ENCODE measurements at places on chromosomes 1 and 21.

GRCh38 chr1:186819126-186819525 lies 9.6 kb upstream of the PLA2G4A start:
- DNase-seq = no peak

GRCh38 chr1:223731133-223731770 lies 18.9 kb downstream of the CAPN2 start:
- DNase-seq = peak; percentile 16

DNA sequence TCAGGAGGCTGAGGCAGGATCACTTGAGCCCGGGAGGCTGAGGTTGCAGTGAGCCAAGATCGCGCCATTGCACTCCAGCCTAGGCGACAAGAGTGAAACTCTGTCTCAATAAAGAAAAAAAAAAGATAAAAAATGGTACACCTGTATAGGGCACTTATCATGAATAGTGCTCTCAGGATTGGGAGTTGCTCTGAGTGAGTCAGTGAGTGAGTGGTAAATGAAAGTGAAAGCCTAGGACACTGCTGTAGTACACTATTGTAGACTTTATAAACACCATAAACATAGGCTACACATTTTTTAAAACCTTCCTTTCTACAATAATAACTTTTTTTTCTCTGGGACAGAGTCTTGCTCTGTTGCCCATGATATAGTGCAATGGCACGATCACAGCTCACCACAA lies 16.8 kb downstream of the PHTF1 start:
- no peak for DNase-seq

DNA sequence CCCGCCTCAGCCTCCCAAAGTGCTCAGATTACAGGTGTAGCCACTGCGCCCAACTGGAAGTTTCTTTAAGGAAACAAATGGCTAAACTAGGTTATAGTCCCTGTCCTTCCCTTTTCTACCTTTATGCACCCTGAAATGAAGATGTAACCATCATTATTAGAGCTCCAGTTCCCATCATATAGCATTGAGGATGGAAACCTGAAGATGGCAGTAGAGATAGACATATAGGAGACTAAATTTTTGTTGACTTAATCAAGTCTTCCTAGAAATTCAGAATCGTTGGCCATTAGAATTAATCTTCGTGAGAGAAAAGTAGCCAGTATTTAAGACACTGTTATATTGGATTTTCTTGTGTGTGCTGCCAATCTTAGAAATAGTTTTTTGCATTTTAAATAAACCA lies 1016.3 kb upstream of the NCAM2 start:
- DNase-seq = no peak

GRCh38 chr1:18726368-18726767 lies 95.7 kb downstream of the PAX7 start:
- DNase-seq = no peak

GRCh38 chr1:6179564-6180175 lies 451 bp downstream of the CHD5 start:
- no peak for DNase-seq

- DNase-seq = no peak
Measured at GRCh38 chr1:12097321-12097720, 34.2 kb downstream of the TNFRSF8 start.

GRCh38 chr1:230515451-230516145 lies 89.5 kb upstream of the PGBD5 start:
- DNase-seq = no peak

DNA sequence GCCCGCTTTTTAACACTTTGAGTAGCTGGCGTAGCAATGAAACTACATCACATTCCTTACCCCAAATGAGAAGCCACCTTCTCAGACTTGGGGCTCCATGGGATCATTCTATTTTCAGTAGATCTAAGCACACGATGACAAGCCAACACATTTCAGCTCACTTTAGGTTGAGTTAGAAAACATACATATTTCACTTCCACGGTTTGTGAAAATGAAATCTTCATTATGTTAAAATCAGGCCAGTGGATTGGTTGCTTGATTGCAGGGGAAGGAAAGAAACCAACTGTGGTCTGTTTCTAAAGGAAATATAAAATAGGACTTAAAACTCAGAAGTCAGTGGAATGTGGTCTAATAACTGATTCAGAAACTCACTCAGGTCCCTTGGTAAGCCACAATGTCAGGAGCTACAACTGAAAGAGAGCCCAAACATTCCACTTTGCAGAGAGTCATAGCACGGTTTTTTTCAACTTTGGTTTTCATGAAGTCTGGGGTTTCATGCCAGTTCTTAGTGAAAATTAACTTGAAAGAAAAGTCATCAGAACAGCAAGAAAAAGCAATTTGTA lies 82.3 kb upstream of the TIAM1 start:
- no peak for DNase-seq

- DNase-seq = no peak
Measured at GRCh38 chr1:216459651-216460207, 36.5 kb upstream of the USH2A start.

DNA sequence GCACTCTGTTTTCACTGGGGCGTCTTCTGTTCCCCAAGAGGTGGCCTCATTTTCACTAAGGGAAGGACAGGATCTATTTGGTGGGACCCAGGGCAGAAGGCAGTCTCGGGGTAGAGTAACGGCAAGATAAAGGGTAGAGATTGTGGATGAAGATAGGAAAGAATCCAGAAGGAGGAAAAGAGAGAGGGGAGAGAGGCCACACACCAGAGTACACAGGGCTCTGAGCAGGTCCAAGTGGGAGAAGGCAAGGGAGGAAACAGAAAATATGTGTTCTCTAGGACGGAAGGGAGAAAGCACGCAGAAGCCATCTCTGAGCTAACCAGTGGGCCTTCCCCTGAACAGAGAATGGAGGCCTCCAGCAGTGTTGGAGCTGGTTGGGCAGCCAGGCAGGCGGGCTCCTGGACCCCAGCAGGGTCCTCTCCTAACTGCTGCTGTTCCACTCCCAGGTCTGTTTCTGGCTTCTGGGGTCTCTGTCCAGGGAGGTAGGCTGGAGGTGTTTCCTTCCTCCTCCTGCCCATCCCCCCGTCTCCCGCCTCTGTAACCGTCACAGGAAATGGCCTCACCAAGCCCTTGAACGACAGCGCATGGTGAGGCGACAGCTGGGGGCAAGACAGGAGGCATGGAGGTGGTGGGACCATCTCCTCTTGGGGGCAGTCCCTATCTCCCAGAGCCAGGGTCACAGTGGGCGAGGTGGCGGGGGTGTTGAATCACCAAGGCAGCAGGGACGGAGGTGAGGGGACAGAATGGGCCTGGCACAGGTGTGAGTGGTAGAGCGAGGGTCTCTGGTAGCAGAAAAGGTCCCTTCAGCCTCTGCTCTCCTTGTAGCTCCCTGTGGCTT lies 649 bp downstream of the PTPN7 start:
- DNase-seq = no peak

GRCh38 chr1:209367061-209367772 lies 216.3 kb upstream of the CAMK1G start:
- no peak for DNase-seq

- no peak for DNase-seq
Measured at GRCh38 chr21:33283203-33283602, 17.0 kb downstream of the IL10RB start.

GRCh38 chr1:190963321-190963720 lies 485.7 kb upstream of the BRINP3 start:
- no peak for DNase-seq

GRCh38 chr1:236099355-236099974 lies 34.6 kb upstream of the NID1 start:
- no peak for DNase-seq

GRCh38 chr1:238129677-238130076 lies 239.0 kb upstream of the ZP4 start:
- no peak for DNase-seq

DNA sequence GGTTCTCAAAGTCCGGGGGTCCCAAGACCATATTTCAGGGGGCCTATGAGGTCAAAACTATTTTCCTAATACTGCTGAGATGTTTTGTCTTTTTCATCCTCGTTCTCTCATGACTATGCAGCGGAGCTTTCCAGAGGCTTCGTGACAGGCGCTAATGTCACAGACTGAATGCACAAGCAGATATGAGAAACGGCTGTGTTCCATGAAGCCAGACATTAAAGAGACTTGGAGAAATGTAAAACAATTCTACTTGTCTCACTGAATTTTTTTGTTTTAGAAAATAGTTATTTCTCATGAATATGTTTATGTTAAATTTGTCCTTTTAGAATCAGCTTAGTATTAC lies 10.3 kb downstream of the PIGP start:
- DNase-seq = no peak

- DNase-seq = peak; percentile 11
Measured at GRCh38 chr1:172089768-172090510, 248.6 kb downstream of the DNM3 start.

DNA sequence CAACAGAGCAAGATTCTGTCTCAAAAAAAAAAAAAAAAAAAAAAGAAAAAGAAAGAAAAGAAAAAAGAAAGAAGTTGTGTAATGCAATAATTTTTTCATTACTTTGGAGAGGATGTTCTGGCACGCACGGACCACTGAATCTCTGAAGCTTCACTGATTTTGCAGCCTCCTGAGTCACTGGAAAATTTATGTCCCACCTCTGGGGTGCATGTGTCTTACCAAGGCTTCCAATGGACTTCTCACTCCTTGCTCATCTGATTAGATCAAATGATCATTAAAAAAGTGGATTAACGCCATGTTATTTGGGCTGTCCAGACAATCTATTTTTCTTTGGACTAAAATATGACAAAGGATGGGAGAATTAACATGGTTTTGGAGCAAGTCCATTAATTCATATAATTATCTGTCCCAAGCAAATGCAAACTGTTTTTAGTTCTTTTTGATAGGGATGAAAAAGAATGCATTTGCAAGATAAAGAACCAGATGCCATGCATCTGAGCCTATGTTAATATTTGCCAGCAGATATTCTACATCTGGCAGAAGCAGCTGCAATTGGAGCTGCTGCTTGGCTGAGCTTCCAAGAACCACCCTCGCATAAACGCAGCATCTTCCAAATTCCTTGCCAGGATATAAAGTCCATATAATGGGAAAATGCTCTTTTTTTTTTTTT lies 10.1 kb upstream of the MAP1LC3C start:
- DNase-seq = no peak

DNA sequence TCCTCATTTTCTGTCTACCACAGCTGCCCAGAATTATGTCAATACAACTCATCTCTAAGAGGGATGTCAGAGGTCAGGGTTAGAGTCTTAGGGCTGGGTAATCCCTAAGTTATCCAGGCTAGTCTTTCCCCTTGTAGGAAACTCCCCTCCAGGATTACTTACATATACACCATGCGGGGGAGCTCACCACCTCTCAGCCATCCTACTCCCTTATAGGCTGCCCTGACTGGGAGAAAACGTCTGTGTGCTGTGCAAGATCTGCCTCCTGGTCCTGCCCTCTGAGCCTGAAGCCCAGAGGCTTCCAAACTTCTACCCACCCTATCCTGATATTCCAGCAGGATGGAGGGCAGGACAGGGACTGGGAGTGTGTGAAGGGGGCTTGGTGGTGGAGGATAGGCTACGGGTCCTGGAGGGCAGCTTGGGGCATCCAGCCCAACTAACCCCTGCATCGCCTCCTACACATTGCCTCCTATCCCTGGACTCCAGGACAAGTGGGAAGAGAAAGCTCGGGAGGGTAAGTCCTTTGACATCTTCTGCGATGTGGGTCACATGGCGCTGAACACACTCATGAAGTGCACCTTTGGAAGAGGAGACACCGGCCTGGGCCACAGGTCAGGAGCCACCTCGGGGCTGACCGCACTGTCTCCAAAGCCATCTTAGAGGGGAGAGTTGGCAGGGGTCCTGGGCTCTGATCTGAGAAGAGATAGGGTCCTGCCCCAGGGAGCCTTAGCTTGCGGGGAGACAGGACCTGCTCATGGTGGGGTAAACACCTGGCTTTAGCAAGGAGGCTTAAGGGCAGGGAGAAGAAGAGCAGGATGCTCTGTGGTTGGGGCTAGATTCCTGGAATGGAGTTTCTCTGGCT lies 14.4 kb downstream of the CYP4B1 start:
- no peak for DNase-seq

GRCh38 chr1:44417351-44418021 lies 12.4 kb downstream of the RNF220 start:
- DNase-seq = peak; percentile 30

- no peak for DNase-seq
Measured at GRCh38 chr21:33899199-33899598, 16.4 kb downstream of the ATP5PO start.

DNA sequence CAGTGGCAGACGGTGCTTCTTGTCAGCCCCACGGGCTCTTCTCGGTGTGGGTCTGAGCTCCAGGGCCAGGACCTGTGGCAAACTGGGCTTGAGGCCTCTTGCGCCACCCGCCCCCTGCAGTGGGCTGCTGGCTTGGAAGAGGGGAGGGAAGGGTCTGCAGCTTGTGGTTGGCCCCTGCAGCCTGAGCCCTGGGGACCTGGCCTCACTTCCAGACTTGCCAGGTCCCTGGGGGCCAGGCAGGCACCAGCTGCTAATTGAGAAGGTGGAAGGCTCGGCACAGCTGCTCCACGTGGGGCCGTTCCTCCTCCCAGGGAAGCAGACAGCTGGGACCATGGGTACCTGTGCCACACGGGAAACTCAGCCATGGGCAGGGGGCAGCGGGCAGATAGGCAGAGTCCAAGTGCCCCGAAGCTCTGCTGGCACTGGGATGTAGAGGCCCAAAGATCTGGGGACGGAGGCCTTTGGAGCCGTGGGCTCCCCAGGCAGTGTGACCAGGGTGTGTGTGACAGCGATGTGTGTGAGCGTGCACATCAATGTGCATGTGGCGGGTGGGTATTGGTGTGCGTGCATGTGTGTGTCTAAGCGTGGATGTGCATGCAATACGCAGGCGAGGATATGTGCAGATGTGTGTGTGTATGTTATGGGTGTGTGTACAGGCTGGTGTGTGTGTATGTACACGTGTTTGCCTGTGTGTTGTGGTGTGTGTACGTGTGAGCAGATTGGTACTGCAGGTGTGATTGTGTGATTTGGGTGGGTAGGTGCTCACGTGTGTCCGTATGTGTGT lies 39.3 kb downstream of the TP73 start:
- peak; percentile 28 for DNase-seq

Data from COR-L47 (cell line).